ENCODE measurements at places on chromosomes 11 and 22. TPM values are rescaled to one million over a fixed set of nuclear protein-coding genes. Genes with fewer than 3 reads are reported as not detected.

DNA sequence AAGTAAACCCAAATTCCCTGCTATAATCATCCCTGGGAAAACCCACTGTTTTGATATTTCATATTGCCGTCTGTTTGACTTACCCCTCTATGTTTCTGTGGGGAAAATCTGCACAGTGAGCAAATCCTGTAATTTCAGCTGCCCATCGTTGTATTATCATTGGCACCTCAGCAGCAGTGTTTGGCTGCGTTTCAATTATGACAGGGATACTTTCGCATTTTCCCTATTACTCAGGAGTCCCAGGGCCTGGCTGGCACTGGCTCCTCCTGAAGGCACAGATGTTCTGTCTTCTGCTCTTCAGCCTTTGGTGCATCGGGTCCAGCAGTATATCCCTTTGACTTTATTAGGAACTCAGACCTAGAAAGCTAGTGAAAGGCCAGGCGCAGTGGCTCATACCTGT is 12.2 kb upstream of the MMP12 start:
- no peak for DNase-seq

GRCh38 chr11:88552379-88553062 is 215.0 kb upstream of the CTSC start:
- peak; percentile 87 for DNase-seq

GRCh38 chr11:24386546-24387397 is 110.1 kb upstream of the LUZP2 start:
- DNase-seq: peak; percentile 83

GRCh38 chr22:31082606-31083376 is 1.7 kb downstream of the SMTN start:
- peak; percentile 79 for DNase-seq

The KCNJ1 gene
- total RNA-seq: not detected

The MMP27 gene
- total RNA-seq: not detected
